ENCODE measurements at places on chromosomes 5 and 9. TPM values are rescaled to one million over a fixed set of nuclear protein-coding genes. Genes with fewer than 3 reads are reported as not detected.

DNA sequence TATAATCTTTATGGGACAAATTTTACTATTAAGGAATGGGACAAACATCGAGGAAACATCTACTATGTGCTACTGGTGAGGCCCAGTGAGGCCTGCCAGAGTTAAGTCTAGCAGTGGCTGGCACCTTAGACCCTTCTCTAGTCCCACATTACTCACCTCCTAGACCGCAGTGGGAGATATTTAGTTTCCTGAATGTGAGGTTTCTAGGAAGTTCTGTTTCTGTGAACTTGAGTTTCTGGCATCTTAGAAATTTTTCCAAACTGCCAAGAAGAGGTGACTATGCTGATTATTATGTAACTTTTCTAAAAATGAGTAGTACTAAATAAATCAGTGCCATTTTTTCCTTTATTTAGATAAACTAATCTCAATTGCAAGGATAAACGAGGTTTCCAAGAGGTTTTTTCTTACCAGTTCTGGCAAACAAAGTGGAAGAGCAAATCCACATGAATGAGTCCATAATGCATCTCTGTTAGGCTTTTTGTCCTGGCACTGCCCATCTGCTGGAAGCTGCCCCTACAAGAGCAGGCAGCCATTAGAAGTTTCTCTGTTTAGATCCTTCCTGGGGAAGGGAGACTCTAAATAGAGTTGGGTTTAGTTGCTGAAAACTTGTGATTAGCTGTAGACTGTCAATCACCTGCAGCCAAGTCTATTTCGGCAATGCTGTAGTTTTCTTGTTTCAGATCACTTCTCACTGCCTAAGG lies 348.7 kb downstream of the MAN2A1 start:
- H3K4me3 ChIP-seq, result no peak overlapping the region
- no peaks in the 10 kb centered on the region for H3K27me3 ChIP-seq
- no peaks in the 10 kb centered on the region for H3K4me1 ChIP-seq
- DNase-seq, result no peak
- no peaks in the 10 kb centered on the region for H3K36me3 ChIP-seq
- no peak overlapping the region for H3K27ac ChIP-seq

GRCh38 chr9:77457916-77458592 lies 190.1 kb downstream of the GNA14 start:
- peak; percentile 67 for DNase-seq
- H3K36me3 ChIP-seq, result no peaks in the 10 kb centered on the region
- H3K4me3 ChIP-seq, result no peak overlapping the region
- H3K27ac ChIP-seq, result peak overlapping the region; percentile 67
- no peaks in the 10 kb centered on the region for H3K4me1 ChIP-seq

The FAM78A gene
- total RNA-seq, result 3.8 TPM

The FCHSD1 gene
- 14.4 TPM for total RNA-seq

DNA sequence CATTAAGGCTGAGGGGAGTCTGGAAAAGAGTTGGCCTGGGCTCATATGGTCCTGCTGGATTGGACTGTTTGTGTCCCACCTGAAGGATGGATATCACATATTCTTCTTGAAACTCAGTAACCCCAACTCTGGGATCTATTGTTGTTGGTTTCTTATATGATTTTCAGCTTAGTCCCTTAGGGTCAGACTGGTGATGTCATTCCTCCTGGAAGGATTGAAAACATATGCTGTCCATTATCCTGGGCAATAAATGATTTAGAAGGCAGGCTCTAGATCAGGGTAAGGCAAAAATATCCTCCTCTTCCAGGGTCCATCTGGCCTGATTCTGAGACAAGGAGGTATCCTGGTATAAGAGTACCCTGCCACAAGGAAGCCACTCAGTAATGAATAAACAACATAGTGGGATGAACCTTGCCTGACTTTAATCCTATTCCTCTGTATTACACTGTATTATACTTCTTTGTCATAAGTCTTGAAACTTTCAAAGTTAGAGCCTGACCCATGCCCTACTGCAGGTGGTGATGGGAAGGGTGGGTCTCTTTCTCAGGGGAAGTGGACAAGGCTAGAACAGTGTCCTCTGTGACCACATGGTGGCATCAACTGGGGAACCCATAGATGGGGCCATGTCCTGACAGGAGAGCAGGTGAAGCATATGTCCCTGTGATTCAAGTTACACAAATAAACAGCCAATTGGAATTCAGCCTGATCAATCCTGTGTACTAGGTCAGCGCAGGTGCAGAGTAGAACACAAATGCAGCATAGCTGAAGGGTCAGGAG lies 454.4 kb upstream of the TRPC7 start:
- no peaks in the 10 kb centered on the region for H3K36me3 ChIP-seq
- no peak overlapping the region for H3K4me3 ChIP-seq
- H3K4me1 ChIP-seq, result no peaks in the 10 kb centered on the region
- no peaks in the 10 kb centered on the region for H3K27me3 ChIP-seq
- no peak overlapping the region for H3K27ac ChIP-seq

GRCh38 chr9:89048616-89049015 lies 57.3 kb downstream of the S1PR3 start:
- H3K27ac ChIP-seq, result no peak overlapping the region
- no peaks in the 10 kb centered on the region for H3K27me3 ChIP-seq
- H3K36me3 ChIP-seq, result no peaks in the 10 kb centered on the region

DNA sequence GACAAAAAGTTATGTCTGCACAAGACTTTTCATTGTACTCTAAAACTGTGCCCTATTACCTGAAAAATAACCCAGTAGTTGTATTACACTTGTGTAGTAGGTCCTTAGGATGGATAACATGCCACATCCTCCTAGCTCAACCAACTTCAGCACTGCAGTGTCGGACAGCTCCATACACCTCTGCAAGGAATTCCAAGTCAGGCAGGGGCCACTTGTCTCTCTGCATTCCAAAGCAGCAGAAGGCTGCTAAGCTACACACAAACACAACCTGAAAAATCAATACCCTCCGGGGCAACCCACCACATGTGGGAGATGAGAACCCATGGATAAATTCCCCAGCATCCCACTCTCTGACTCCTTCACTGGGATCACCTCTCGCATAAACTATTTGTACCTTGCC lies 50.2 kb downstream of the MED10 start:
- no peaks in the 10 kb centered on the region for H3K36me3 ChIP-seq
- no peak overlapping the region for H3K27ac ChIP-seq

The EGFLAM gene
- 0.26 TPM for total RNA-seq

DNA sequence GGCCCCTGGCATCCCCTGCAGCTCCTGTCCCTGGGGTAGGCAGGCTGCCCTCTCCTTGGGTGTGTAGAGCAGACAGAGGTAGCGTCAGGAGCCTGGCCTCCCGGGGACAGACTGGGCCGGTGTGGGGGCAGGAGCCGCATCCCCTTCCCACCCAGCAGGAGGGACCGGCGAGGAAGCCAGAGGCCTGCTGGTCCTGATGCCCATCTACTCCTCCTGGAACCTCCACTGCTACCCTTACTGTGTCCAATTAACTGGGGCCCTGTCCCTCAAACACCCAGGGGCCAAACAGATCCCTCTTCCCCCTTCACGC lies 15.6 kb downstream of the RALGDS start:
- H3K36me3 ChIP-seq, result no peaks in the 10 kb centered on the region
- H3K27ac ChIP-seq, result no peak overlapping the region
- peak; percentile 11 for DNase-seq
- H3K4me1 ChIP-seq, result no peaks in the 10 kb centered on the region
- no peak overlapping the region for H3K4me3 ChIP-seq

- H3K27ac ChIP-seq, result no peak overlapping the region
- no peaks in the 10 kb centered on the region for H3K27me3 ChIP-seq
- no peak for DNase-seq
- H3K4me3 ChIP-seq, result no peak overlapping the region
Measured at GRCh38 chr5:167011196-167011595, 1280.2 kb upstream of the WWC1 start.

The HMMR gene
- 13.8 TPM for total RNA-seq

The LECT2 gene
- total RNA-seq, result not detected

The SLC44A1 gene
- 58.2 TPM for total RNA-seq

The IL9 gene
- total RNA-seq, result not detected

DNA sequence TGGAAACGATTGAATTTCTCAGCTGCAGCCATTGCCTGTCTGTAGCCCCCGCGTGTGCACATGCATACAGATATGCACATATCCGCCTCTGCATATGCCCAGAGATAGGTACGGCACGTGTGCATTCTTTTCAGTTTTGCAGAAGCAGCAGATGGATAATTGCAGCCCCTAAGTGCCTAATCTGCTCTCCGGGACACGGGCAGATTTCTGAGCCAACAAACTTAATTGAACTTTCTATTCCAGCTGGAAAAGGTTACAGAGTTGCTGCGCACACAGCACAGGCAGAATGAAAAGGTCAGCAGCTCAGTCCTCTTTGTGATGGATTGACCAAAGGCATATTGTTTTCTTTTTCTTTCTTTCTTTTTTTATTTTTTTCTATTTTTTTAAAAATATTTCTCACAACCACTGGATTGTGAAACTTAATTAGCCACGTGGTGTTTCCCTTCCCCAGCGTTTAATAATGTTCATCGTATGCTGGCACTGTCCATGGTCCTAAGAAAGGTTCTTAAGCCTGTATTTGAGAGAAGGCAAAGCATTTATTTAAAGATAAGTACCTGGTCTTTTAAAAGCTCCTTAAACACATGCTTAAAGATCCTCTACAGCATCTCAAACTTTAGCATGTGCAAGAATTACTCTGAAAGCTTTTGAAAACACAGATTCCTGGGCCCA lies 270.2 kb upstream of the BRINP1 start:
- H3K36me3 ChIP-seq, result no peaks in the 10 kb centered on the region
- H3K4me1 ChIP-seq, result no peaks in the 10 kb centered on the region
- no peaks in the 10 kb centered on the region for H3K27me3 ChIP-seq
- H3K4me3 ChIP-seq, result no peak overlapping the region

DNA sequence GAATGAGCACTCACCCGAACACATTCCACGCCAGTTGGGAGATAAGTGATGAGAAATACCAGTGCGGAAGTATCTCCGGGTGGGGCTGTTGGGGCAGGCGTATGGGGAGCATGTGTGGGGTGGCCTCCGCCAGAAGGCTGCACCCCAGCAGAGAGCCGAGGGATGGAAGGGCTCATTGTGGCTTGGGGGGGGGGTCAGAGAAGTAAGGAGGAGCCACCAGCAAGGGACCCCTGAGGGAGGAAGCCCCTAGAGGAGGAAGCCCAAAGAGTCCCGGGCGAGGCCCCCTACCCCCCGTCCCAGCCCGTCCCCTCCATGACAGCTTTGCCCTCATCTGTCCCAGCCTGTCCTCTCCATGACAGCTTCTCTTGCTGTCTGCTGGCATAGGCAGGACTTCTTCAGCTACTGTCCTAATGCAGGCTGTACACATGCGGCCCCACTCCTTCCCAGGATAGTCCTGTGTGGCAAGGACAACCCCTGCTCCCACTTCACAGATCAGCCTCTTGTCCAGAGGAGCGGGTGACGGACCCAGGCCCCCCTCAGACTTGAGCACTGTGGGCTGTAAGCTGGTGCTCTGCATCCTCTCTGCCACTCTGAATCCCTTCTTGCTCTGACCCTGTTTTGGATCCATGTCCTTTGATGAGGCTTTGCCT lies 239.6 kb downstream of the CACNA1B start:
- H3K4me3 ChIP-seq, result no peak overlapping the region
- DNase-seq, result no peak
- no peak overlapping the region for H3K27ac ChIP-seq
- H3K36me3 ChIP-seq, result no peaks in the 10 kb centered on the region

GRCh38 chr5:94658272-94658671 lies 39.8 kb downstream of the SLF1 start:
- H3K27ac ChIP-seq, result no peak overlapping the region
- no peaks in the 10 kb centered on the region for H3K4me1 ChIP-seq
- H3K36me3 ChIP-seq, result no peaks in the 10 kb centered on the region

- H3K27ac ChIP-seq, result no peak overlapping the region
- H3K27me3 ChIP-seq, result no peaks in the 10 kb centered on the region
- H3K4me3 ChIP-seq, result no peak overlapping the region
- no peaks in the 10 kb centered on the region for H3K36me3 ChIP-seq
Measured at GRCh38 chr5:132017316-132017715, 5.9 kb upstream of the ACSL6 start.

DNA sequence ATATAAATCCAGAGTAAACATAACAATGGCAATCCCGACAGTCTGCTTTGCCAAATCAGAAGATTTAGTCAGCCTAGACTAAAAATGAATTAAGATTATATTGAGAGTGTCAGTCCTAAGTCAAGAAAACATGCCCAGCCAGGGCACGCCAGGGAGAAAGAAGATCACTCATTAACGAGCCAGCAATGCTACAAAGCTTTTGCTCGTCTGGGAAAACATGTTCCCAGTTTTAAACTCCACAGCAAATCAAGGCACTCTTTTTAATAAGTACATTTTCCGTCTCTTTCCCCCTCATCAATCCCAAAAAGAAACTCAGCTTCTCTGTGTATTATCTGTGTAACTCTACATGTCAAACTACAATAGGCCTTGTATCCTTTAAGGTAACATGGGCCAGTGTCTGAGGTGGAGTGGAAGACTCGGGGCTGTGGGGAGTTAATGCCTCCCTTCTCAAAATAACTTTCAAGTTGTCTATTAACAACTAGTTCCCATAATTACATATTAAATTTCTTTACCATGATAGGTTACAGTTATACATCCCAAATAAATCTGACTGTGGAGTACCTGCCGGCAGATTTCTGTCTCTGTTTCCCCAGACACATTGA lies 40.9 kb downstream of the NFIB start:
- no peaks in the 10 kb centered on the region for H3K36me3 ChIP-seq
- peak overlapping the region; percentile 74 for H3K27ac ChIP-seq
- no peak for DNase-seq
- H3K4me1 ChIP-seq, result peaks cover 16% of the 10 kb centered on the region
- H3K27me3 ChIP-seq, result no peaks in the 10 kb centered on the region

DNA sequence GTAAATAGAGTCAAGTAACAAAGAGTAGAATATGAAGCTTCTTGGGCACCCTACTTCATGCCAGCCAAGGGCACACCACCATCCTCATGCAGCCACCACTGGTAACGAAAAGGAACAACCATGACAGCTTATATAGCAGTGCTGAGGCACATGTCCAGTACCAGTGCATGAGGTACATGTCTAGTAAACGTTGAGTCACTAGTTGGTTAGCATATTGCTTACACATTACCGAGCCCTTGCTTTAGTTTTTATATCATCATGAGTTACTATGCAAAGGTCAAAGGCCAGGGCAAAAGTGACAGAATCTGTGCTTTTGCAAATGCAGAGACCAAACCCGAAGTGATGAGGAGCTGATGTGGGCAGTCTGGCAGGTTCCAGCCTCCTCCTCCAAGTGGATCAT lies 147.1 kb upstream of the MAP1B start:
- no peak overlapping the region for H3K4me3 ChIP-seq
- no peaks in the 10 kb centered on the region for H3K36me3 ChIP-seq

GRCh38 chr9:131513177-131513576 lies 10.5 kb downstream of the POMT1 start:
- DNase-seq, result no peak
- H3K36me3 ChIP-seq, result no peaks in the 10 kb centered on the region

The ABCA1 gene
- 25.7 TPM for total RNA-seq

DNA sequence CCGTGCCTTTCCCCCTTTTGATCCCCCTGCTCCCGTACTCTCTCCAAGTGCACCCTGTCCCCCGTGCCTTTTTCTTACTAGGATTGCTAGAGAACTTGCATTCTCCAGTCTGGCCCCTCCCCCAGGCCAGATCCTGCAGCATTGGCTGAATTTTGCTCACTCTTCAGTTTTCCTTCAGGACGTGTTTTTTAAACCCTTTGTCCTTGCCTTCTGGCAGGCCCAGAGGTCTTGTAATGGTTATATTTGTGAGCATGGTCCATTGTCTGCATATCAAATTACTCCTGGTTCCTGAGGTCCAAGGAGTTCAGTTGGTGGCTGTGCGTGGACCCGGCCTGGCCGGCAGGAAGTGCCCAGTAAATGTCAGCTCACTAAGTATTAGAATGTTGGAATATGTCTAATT lies 606 bp downstream of the TBC1D13 start:
- no peak for DNase-seq
- peak overlapping the region; percentile 95 for H3K4me3 ChIP-seq
- H3K27ac ChIP-seq, result peak overlapping the region; percentile 89

All from uterus (tissue), 4 donors.